ENCODE measurements at places on chromosomes 12 and 14.

DNA sequence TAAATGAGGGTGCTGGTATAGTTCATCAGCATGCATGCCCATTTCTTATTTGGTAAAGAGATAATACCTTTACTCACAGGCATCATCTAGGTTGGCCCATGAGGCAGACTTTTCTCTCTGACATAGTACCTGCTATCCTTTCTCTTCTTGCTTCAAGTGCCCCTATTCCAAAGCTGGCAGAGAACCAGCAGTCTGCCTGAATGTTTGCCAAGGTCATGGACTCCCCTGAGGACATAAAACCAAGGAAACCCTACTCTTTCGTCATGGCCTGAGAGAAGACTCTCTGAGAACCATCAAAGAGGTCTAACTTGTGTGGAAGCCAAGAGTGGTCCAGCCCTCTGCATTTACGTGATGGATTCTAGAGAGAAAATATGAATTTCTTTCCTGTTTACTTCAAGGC is 11.9 kb downstream of the PPP1R36 start:
- no peak for DNase-seq

GRCh38 chr12:108770963-108771362 is 39.6 kb upstream of the CORO1C start:
- DNase-seq, result no peak

- DNase-seq, result no peak
Measured at GRCh38 chr12:66240096-66240820, 51.2 kb downstream of the IRAK3 start.

DNA sequence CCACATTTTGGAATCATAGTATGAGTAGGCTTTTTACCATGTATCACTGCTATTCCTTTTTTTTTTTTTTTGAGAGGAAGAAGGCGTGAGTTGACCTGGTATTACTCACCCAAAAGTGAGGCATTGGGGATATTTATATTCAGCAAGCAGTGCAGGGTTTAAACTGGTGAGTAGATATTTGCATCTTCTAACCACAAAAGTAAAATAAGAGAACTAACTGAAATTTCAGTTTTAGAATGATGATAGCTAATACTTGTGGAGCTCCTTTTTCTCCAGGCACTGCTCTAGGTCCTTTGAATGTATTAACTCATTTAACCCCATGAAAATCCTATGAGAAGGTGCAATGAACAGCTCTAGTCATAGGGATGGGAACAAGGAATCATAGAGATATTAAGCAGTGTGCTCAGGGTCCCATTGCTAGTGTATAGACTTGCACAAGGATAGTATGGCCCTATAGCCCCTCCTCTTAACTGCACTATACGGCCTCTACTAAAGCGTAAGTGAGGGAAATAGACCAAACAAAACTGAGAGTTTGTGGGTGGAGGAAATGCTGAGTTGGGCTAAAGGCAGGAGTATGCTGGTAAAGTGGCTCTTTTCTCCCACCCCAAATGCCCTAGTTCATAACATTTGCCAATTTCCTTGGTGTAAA is 104.3 kb upstream of the MAX start:
- DNase-seq, result no peak

GRCh38 chr12:129830796-129831195 is 73.0 kb downstream of the TMEM132D start:
- DNase-seq, result no peak

DNA sequence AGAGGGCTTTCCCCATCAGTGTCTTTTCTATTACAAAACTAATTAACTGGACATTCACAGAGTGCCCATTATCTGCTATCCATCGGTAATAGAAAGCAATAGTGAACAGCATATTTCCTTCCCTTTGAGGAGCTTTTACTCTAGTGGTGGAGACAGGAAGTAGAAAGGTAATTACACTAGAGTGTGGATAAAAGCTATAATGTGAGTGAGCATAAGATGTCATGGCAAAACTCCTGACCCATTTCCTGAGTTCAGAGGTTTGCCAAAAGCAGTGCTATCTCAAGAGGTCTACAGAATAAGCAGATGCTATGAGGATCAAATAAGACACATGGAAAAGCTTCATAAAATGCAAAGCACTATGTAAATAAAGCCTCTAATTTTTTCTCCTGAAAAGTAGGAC is 24.0 kb downstream of the TIMELESS start:
- no peak for DNase-seq

- no peak for DNase-seq
Measured at GRCh38 chr12:63802012-63802608, 22.4 kb downstream of the RXYLT1 start.

DNA sequence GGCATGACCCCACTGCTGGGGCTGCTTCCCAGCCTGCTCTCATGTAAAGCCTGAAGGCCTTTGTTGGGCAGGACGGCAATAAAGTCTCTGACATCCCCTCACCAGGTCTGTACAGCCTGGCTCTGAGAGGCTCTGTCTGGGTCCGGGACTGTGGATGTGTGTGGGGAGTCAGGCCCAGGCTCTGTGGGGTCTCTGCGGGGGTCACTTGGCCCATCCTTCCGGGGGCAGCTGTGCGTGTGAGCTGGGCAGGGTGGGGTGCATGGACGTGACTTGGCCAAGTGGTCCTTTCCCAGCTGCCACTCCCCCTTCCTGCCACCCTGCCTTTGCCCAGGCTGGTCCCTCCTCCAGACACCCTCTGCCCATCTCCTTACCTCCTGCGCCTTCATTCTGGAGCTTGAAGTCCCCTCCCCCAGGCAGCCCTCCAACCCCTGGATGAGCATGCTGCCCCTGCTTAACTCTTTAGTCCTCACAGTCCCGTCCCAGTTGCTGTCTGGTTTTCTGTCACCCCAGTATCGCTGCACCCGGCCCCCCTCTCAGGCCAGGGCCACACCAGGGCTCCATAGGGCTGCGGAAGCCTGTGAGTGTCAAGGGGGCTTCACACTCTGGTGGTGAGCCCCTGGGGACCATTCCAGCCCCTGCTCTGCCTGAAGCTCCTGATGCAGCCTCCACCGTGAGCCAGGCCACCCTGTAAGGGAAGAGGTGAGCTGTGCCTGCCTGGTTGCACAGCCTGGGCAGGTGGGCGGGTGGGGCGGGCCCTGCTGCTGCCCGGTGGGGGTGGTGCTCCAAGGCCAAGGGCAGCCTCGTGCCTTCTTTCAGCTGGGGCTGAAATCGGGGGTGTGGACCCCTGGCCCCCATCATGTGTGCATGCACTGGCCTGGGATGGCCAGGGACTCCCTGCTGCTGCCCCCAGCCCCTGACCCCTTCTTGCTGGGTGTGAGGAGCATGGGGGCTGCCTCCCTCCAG is 25.5 kb upstream of the KIF26A start:
- DNase-seq, result no peak

- DNase-seq, result no peak
Measured at GRCh38 chr12:27785882-27786570, 6.0 kb upstream of the MANSC4 start.

- no peak for DNase-seq
Measured at GRCh38 chr12:118398940-118399339, 22.6 kb downstream of the SUDS3 start.

GRCh38 chr14:69012256-69012953 is 33.3 kb upstream of the ACTN1 start:
- DNase-seq, result no peak

DNA sequence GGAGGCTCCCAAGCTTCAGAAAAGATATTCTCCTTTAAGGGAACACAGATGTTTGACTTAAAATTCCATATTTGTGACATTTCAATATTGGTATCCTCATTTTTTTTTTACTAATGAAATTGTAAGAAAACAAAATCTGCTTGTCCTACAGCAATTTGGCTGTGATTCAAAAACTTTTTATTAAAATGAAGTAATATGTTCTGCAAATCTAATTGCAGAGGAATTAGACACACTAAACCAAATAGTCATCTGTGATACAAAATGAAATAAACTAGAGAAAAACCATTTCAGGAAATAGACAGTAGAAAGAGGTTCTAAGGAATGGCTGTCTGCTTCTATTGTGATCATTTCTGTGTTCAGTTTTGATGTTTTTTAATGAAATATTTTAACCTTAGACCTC is 50.1 kb upstream of the HIF1A start:
- DNase-seq, result no peak

DNA sequence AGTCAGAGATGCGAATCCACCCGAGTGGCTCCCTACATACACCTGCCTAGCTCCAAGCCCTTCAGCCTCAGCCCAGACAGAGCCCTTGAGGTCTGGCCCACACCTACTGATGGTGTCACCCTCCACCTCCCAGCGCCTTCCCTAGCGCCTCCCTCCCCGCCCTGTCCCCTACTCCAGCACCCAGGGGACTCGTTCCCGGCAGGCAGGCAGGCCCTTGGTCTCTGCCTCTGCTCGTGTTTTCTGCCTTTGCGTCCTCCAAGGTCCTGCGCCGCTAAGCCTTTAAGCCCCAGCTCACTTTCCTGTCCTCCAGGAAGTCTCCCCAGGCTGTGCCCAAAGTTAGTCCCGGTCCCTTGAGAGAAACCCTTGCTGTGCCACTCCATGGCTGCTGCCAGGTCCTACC is 12.7 kb downstream of the INF2 start:
- no peak for DNase-seq

DNA sequence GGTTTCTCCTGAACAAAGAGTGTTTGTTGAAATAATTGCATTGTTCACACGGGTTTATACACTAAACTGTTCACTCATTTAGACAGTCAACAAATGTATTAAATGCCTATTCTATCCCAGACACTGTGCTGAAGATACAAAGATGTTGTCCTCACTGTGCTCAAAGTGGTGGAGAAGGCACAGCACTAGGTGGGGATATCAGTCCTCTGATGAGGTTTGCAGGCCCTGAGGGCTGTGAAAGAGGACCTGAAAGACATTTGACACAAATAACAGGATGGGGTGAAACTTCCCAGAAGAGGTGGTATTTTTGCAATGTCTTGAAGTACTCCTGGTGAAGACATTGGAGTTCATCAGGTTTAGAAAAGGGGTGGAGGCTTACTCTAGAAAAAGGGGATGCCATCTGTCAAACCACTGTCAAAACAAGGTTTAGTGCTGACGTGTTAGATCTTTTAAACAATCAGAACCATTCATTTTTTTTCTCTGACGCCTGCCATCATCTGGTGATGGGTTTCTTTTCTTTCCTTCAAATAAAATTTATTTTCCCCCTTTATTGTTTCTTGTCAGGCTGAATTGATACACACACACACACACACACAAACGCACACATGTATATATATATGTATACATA is 69.5 kb downstream of the ACSS3 start:
- DNase-seq, result no peak

- no peak for DNase-seq
Measured at GRCh38 chr12:113369391-113369985, 11.1 kb downstream of the PLBD2 start.

DNA sequence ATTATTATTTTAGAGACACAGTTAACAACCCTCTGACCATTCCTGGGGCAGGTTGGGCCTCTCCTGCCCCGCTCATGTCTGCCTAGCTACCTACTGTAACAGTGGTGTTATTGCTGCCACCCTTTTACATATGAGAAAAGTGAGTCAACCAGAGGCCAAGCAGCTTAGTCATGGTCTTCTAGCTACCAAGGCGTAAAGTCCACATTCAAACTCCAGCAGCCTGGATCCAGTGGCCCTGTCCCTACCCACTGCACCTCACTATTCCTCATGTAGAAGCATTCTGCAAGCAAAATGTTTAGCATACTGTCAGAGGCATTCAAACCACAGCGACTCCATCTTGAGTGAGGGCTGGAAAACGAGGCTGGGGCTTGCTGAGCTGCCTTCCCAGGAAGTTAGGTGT is 95.8 kb downstream of the SLC15A4 start:
- DNase-seq, result no peak

GRCh38 chr12:56980268-56980667 is 22.9 kb upstream of the RDH16 start:
- no peak for DNase-seq

DNA sequence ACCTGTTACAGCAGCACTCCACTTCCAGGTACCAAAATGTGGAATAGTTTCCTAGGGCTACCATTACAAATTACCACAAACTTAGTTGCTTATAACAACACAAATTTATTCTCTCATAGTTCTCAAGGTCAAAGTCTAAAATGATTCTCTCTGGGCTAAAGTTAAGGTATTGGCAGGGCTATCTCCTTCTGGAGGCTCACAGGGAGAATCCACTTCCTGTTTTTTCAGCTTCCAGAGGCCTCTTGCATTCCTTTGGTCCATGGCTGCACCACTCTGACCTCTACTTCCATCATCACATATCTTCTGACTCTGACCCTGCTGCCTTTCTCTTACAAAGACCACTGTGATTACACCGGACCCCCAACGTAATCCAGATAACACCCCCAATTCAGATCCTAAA is 2.9 kb upstream of the GARIN6 start:
- no peak for DNase-seq

GRCh38 chr12:98724384-98725155 is 79.5 kb downstream of the APAF1 start:
- DNase-seq, result no peak

- DNase-seq, result no peak
Measured at GRCh38 chr12:46590991-46591703, 218.6 kb upstream of the SLC38A2 start.

GRCh38 chr12:50353869-50354593 is 42.4 kb downstream of the FAM186A start:
- DNase-seq, result no peak

DNA sequence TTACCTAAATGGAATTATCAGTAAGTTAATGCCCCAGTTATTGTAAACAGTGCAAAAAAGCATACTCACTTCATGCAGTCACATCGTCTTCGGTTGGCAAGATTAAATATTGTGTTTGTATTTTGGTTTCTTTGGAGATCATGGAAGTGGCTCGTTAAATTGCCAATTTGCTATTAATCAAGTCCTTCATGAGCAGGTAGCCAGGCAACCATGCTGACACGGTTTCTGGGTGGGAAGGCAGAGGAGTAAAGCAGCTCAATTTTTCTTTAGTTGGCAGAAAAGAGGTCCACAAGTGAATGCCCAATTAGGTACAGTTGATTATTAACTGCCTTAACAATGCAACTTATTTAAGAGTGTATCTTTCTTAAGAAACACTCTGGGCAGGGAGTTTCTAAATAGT is 43.9 kb downstream of the PPP4R3A start:
- no peak for DNase-seq

DNA sequence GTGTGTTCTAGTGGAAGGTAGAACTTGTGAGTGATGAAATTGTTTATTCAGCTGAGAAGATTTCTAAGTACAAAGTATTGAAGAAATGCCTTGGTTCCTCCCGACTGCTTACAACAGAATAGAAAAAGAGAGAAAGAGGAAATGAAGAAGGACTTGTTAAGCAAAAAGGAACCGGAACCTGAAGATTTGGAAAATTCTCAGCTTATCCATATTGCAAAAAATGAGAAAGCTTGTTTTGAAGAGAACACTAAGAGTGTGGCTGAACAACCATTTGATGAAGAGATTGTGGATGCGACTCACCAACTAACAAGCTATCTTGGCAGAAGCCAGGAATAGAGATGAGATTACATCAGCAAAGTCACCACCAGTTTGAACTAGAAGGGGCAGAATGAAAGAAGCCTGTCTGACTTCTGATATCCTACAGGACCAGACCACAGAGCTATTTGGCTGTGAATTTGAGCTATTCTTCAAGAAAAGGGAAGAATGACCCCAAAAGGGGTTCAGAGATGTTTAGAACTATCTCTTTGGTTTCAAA is 15.1 kb downstream of the NDUFA9 start:
- no peak for DNase-seq

GRCh38 chr12:109346920-109347319 is 780 bp upstream of the MYO1H start:
- no peak for DNase-seq

GRCh38 chr14:50312734-50313054 is 570 bp downstream of the DMAC2L start:
- DNase-seq, result no peak

All from stimulated activated CD8-positive, alpha-beta memory T cell treated with anti-CD3 and anti-CD28 coated beads, Interleukin-4, amount 100 ng/mL, for 1 hour (primary cell).